ENCODE measurements at places on chromosomes 2 and 18. TPM values are rescaled to one million over a fixed set of nuclear protein-coding genes. Genes with fewer than 3 reads are reported as not detected.

- H3K27me3 ChIP-seq: no peaks in the 10 kb centered on the region
- no peak overlapping the region for H3K4me3 ChIP-seq
- no peak for DNase-seq
- H3K27ac ChIP-seq: no peak overlapping the region
- H3K36me3 ChIP-seq: peaks cover 64% of the 10 kb centered on the region
Measured at GRCh38 chr2:231093933-231094332, 30.9 kb downstream of the HTR2B start.

DNA sequence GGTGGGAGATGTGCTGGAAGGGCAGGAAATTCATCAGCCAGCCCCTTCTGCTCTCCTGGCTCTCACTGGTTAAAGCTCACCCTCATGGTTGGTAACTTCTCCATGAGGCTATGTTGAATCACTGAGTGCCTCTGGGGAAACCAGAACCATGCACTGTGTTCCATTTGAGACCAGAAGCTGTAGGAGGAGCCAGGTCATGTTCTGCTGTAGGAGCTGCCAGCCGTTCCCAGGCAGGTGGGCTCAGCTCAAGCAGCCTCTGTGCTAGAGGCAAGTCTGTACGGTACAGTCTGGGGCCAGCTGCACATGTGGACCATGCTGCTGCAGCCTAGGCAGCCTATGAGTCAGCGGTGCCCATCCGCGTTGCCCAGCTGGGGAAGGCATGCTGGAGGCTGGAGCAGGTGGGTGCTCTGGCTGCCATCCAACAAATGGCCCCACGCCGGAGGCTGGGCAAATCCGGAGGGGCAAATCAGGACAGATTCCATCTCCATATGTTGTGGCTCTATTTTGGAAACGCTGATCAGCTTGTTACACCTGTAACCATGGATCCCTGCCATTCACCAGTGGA, 22.0 kb upstream of the KCNF1 start:
- H3K4me3 ChIP-seq: no peak overlapping the region
- no peaks in the 10 kb centered on the region for H3K4me1 ChIP-seq
- H3K27ac ChIP-seq: no peak overlapping the region
- peaks cover 6% of the 10 kb centered on the region for H3K27me3 ChIP-seq
- no peak for DNase-seq

TMEM163 gene
- total RNA-seq: not detected

GRCh38 chr2:160165996-160166395, 34.1 kb downstream of the ITGB6 start:
- H3K27me3 ChIP-seq: peaks cover 4% of the 10 kb centered on the region
- H3K4me1 ChIP-seq: no peaks in the 10 kb centered on the region

DNA sequence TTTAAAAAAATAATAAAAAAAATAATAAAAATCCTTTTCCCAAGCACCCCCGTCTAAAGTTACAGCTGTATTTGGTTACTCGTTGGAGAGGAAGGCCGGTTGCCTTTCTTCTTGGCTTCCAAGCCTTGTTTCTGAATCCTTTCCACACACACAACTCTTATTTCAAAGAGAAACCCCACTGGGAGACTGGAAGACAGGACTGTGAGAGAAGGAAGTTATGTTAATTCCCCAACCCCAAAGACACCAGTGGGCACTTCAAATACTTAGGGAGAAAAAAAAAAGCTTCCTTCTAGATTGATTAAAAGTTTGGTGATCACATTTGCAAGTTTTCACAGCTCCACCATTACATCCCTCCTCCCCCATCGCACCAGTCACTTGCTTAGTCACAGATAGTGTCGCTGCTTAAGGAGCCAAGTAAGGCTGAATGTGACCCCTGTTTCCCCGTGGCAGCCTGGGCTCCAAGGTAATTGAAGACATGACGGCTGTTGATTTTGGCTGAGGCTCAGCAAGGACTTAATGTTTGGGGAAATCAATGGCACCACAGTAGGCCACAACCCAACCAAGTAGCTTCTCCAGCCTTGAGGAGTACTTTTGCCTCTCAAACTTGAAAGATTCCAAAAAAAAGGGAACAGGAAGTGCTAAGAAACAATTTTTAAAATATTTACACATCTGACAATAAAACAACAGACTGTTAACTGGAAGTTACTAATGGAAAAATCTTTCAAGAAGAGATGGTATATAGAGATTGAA, 40.8 kb upstream of the FRZB start:
- H3K27me3 ChIP-seq: no peaks in the 10 kb centered on the region
- H3K4me3 ChIP-seq: no peak overlapping the region
- no peak overlapping the region for H3K27ac ChIP-seq
- no peaks in the 10 kb centered on the region for H3K4me1 ChIP-seq
- H3K36me3 ChIP-seq: no peaks in the 10 kb centered on the region

DNA sequence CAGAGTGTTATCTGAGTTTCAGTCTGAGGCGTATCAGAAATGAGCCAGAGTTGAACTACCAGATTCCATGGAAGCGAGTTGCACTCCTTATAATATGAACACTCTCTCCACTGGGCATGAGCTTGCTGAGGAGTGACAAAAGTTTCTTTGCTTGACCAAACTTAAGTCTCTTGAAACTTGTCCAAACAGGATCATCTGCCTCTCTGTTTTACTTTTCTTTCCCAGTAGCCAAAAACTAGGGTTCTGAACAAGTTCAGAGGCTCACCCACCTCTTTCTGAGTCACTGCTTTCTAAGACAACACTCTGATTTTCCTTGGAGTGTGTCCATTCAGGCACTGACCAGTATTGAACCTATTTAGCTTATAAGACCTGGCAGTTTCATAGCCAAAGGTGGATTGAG, 233.2 kb upstream of the TCF4 start:
- no peaks in the 10 kb centered on the region for H3K4me1 ChIP-seq
- H3K4me3 ChIP-seq: no peak overlapping the region
- no peak for DNase-seq
- no peak overlapping the region for H3K27ac ChIP-seq
- H3K27me3 ChIP-seq: no peaks in the 10 kb centered on the region

DNA sequence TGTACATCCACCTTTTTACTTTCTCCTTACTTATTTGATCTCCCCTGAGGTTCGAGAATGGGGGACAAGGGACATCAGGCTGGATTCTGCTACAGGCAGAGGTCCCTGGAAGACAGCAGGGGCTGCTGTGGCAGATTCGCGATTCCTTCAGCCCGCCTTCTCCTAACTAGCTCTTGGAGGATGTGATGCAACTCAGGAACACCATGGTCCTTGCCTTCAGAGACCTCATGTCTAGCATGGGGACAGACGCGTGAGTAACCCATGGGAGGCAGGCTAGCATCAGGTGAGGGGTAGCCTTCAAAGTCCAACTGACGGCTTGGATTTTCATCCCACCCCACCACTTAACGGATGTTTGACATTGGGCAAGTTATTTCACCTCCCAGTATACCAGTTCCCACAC, 869 bp upstream of the TCF23 start:
- no peak overlapping the region for H3K4me3 ChIP-seq
- H3K27ac ChIP-seq: no peak overlapping the region
- H3K27me3 ChIP-seq: peaks cover 15% of the 10 kb centered on the region
- no peak for DNase-seq

GRCh38 chr18:79506191-79507075, 110.7 kb downstream of the NFATC1 start:
- H3K27me3 ChIP-seq: no peaks in the 10 kb centered on the region
- peak overlapping the region; percentile 87 for H3K27ac ChIP-seq
- peaks cover 37% of the 10 kb centered on the region for H3K36me3 ChIP-seq
- no peak for DNase-seq

- no peak overlapping the region for H3K27ac ChIP-seq
- no peak overlapping the region for H3K4me3 ChIP-seq
- no peak for DNase-seq
- no peaks in the 10 kb centered on the region for H3K27me3 ChIP-seq
- no peaks in the 10 kb centered on the region for H3K36me3 ChIP-seq
Measured at GRCh38 chr2:235569837-235570236, 76.0 kb downstream of the AGAP1 start.

ZNF519 gene
- 20.9 TPM for total RNA-seq

PROM2 gene
- total RNA-seq: 1.4 TPM

KCNK3 gene
- not detected for total RNA-seq

DNA sequence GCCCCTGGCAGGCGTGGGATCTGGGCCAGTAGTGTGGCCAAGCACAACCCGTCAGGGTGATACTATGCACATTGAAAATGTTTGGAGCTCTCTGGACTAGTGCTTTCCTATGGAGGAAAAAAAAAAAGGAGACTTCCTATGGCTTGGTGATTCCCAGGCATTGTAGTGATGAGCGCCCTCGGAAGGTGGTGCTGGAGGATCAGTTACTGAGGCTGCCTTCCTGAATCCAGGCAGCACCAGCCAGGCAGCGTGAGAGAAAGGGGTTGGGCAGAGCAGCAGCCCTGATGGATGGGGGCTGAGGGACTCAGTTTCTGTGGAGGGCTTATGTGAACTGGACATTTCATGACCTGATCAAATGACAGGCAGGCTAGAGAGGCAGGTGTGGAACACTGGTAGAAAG, 70.9 kb downstream of the CHRNA1 start:
- DNase-seq: no peak
- no peak overlapping the region for H3K27ac ChIP-seq
- no peak overlapping the region for H3K4me3 ChIP-seq
- peaks cover 11% of the 10 kb centered on the region for H3K4me1 ChIP-seq

DNA sequence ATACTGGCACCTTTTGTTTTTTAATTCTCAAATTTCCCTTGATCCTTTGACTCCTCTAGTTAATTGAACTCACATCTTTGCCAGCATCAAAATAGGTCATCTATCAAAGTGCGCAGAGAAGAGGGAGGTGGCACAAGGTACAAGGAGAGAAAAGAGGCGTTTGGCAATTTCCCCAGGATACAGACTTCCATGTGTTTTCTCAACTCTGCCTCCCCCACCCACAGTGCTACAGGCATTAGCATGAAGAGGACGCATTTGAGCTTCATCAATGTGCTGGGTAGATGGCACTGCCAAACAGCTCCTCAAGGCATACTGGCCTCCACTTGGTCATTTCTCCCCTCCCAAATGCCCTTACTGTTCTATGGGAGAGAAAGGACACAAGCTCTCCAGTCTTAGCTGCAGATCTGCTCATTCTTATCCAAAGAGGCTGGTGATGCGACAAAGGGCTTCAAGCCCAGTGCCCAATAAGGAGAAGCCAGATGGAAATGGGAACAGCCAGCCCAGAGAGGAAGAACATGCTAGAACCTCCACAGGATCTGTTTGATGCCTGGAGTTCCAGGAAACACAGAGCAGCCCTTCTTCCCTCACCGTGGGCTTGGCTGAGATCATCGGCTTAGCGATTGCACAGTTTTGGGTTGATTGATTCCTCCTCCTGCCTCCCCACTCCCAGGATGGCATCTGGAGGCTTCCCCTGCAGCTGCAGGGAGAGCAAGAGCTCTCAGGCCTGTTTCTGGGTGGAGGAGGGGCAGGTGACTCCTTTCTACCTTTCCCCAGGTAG, 144.7 kb upstream of the SMAD2 start:
- H3K36me3 ChIP-seq: no peaks in the 10 kb centered on the region
- DNase-seq: no peak
- no peak overlapping the region for H3K27ac ChIP-seq
- peaks cover 10% of the 10 kb centered on the region for H3K27me3 ChIP-seq

DNA sequence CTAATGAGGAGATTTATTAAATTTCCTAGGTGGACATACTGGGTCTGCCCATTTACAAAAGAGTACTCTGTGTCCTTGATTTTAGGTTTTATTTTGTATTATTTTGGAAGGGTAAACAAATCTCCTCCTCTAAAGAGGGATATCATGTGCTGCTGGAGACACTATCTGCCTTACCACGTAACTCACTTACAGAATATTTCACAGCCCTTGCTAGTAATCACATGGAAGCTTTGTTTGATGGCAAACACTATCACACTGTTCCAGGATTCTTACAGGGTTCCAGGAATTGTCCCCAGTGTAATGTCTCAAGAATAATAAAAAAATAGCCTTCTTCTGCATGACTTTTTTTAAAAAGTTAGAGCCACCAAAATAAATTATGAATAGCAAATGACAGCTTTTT, 29.2 kb upstream of the ACVR1C start:
- H3K27ac ChIP-seq: no peak overlapping the region
- H3K4me3 ChIP-seq: no peak overlapping the region
- H3K4me1 ChIP-seq: no peaks in the 10 kb centered on the region
- DNase-seq: peak; percentile 1

- H3K4me3 ChIP-seq: no peak overlapping the region
- H3K36me3 ChIP-seq: no peaks in the 10 kb centered on the region
- DNase-seq: no peak
- no peaks in the 10 kb centered on the region for H3K4me1 ChIP-seq
- H3K27ac ChIP-seq: no peak overlapping the region
Measured at GRCh38 chr2:169324581-169325260, 37.6 kb downstream of the LRP2 start.

DNA sequence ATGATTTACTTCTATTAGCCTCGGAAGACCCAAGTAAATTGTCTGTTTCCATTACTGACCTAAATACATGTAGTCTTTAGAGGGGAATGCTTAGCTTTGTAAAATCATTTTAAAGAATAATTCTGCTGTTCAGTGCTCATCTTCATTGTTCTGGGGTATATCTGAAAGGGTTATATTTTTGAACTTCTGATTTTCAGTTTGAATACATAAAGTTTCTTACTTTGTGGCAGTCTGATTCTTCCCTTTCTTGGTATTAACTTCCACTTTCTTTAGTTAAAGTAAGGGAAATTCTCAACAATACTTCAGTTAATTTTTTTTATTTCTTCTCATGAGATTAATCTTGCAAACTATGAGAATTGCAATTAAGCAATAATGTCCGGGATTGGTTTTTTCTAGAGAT, 148.4 kb downstream of the DOCK10 start:
- peak overlapping the region; percentile 69 for H3K4me3 ChIP-seq
- peaks cover 52% of the 10 kb centered on the region for H3K4me1 ChIP-seq
- no peak for DNase-seq
- H3K36me3 ChIP-seq: peaks cover 72% of the 10 kb centered on the region
- peak overlapping the region; percentile 89 for H3K27ac ChIP-seq
- H3K27me3 ChIP-seq: no peaks in the 10 kb centered on the region

GLI2 gene
- total RNA-seq: 0.14 TPM

LYG2 gene
- total RNA-seq: not detected

- no peaks in the 10 kb centered on the region for H3K36me3 ChIP-seq
- no peak overlapping the region for H3K4me3 ChIP-seq
- no peak overlapping the region for H3K27ac ChIP-seq
- no peak for DNase-seq
- no peaks in the 10 kb centered on the region for H3K4me1 ChIP-seq
Measured at GRCh38 chr18:41753826-41754225, 201.2 kb upstream of the PIK3C3 start.

CNTNAP5 gene
- total RNA-seq: not detected

GRCh38 chr18:8980918-8981317, 121.6 kb upstream of the NDUFV2 start:
- H3K27ac ChIP-seq: no peak overlapping the region
- H3K36me3 ChIP-seq: no peaks in the 10 kb centered on the region
- no peak for DNase-seq
- peaks cover 2% of the 10 kb centered on the region for H3K27me3 ChIP-seq
- no peaks in the 10 kb centered on the region for H3K4me1 ChIP-seq

MPHOSPH10 gene
- total RNA-seq: 69.4 TPM

NFATC1 gene
- total RNA-seq: 105 TPM

RAB12 gene
- total RNA-seq: 20.2 TPM

KCNG2 gene
- not detected for total RNA-seq

LOXHD1 gene
- total RNA-seq: not detected

CFAP210 gene
- total RNA-seq: not detected

EFHD1 gene
- total RNA-seq: 0.31 TPM

MALL gene
- total RNA-seq: 1.2 TPM

ITGB1BP1 gene
- total RNA-seq: 121 TPM
